ENCODE measurements at places on chromosomes 11 and 22.

GRCh38 chr22:22156716-22157347, 87.8 kb upstream of the VPREB1 start:
- peak; percentile 64 for DNase-seq

DNA sequence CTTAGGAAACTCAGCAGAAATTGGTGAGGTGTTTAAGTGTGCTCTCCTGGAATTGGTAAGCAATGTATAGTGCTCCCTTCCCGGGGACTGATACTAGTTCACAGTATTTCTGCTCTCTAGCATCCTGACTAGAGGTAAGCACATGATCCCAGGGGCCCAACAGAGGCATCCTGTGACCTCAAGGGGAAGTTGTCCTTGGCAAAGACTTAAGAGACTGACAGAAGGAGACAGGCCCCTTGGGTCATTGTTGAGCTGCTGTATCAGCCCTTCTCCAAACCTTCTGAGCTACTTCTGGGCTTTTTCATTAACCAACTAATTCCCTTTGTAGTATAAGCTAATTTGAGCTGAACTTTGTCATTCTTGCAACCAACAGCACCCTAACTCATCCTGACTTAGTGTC, 4.3 kb upstream of the TBC1D22A start:
- no peak for DNase-seq

DNA sequence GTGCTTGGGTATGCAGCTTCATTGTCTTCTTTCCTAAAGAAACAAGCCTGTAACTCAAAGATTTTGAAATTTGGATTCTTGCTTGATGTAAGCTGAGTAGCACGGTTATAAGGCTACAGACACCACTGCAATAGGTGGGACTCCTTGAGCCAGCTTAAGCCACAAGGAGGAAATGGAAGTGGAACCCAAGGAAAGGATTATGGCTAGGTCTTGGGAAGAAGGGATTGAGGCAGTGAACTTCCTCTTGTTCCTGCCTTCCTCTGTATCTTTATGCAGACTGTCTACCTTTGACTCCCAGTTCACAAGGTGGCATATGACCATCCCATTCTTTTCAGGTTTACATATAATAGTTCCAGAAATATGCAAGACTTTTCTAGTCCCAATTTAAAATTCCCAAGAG, 72.3 kb downstream of the BDNF start:
- no peak for DNase-seq

DNA sequence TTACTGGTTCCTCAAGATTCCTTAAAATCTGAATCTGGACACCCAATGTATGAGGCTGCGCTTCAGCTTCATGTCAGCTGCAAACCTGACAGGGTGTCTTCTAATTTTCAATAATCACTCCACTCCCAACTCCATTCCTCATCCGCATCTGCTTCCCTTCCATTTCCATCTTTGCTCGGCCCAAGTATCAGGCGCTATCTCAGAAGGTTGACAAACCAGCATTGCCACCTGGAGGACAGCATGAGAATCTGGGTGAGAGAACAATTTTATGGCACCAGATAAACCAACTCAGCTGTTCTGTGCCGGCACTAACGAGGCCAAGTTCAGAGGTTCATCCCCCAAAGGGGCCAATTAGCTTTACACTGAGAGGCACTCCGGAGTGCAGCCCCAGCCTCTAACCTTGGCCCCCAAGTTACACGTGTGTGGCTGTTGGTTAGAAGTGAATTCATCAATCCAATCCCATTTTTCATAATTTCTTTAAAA, 79.1 kb upstream of the LMO2 start:
- DNase-seq = peak; percentile 47

DNA sequence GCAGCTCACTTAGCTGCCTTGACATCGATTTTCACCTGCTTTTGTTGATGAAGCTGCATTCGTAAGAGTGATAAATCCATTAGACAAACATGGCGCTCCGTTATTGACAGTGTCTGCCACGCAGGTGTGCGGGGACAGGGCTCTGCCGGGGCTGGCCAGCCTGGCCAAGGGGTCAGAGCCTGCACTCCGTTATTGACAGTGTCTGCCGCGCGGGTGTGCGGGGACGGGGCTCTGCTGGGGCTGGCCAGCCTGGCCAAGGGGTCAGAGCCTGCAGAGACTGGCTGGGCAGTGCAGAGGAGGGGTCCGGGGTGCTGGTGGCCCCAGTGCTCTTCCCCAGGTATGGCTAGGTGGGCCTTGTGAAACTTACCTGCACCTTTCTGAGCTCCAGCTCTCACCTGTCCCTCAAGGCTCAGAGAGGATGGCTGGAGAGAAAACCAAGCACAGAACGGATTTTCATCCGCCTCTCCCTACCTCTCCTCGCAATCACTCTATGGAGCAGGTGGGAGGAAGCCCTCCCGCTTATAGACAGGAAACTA, 101.6 kb upstream of the B3GAT1 start:
- no peak for DNase-seq

DNA sequence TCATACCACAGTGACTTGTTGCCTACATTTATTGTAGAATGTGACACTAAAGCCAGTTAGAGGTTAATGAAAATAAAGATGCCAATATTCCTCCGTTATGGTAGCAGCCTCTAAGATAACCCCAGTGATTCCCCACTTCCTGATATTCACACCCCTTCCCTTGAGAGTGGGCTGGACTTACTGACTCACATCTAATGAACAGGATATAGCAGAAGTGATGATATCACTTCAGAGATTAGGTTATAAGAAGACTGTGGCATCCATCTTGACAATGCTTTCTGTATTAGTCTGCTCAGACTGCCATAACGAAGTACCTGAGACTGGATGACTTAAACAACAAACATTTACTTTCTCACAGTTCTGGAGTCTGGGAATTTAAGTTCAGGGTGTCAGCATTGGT, 149.6 kb upstream of the MTNR1B start:
- DNase-seq = no peak

DNA sequence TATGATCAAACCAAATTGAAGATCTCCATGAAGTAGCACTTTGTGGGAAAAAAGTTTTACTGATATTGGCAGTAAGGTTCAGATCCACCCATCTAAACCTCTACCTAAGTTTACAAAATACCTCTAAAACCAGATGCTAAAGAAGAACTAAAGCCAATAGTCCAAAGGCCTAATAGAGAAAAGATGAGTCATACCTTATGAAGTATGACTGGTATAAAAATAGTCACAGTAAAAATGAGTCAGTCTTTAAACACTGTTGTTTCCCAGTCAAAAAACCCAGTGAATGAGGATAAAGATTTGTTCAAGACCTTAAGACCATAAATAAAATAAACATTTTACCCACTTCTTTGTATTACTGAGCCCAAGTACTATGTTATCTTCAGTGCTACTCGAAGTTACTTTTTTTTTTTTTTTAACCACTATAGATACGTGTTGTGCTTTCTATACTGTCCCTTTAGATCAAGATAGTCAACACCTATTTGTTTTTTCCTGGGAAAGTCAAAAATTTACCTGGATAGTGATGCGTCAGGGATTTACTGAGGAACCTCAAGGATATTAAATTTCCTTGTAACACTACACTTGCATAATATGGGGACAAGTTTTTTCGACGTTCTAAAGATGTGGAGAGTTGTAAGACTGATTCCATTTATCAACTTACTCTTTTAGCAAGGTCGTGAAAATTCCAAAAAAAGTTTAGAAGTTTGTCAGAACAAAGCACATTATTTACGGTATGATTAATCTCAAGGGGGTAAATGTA, 87.3 kb downstream of the CCDC73 start:
- DNase-seq = no peak

- no peak for DNase-seq
Observed at GRCh38 chr11:64223001-64223651, 2.9 kb downstream of the TRPT1 start.

- DNase-seq = no peak
Observed at GRCh38 chr11:528815-529727, 6.3 kb downstream of the HRAS start.

DNA sequence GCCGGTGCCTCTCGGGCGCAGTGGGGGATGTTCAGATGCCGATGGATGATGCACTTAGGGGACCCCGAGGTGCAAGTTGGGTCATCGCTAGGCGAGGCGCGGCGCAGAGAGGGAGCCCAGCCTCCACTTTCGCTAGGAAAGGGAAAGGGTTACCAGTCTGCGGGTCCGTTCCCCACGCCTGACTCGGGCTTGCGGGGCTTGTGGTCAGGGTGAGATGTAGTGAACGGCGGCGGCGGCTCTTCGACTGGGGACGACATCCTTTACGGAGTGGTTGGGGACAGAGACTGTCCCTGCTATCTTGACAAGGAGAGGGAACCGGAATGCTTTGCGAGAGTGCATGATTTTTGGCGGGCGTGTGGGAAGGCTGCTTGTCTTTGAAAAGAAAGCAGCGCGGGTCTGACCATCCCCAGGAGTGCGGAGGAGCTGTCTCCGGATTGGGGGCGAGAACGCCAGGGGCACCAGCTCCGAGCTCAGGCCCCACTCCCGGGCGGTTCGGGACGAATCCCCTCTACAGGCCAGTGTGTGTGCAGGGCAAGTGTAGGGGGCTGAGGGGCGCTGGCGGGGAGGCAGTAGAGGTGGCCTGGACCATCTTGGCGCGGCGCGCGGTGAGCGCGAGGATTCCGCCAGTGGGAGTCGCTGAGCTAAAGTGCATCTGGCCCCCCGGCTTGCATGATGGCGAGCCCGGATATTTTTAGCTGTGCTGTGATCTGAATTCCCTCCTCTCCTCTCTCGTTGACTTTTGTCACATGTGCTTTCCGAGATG, 1.1 kb downstream of the FAT3 start:
- no peak for DNase-seq

- DNase-seq = no peak
Observed at GRCh38 chr11:94281324-94281723, 23.1 kb upstream of the IZUMO1R start.

- peak; percentile 77 for DNase-seq
Observed at GRCh38 chr11:14358729-14359439, at the start of gene RRAS2. RRAS2 (minus strand) TSS chr11:14359183; CDS start chr11:14358870, 313 bp downstream.

GRCh38 chr22:35582861-35583670, 34.1 kb downstream of the MB start:
- DNase-seq = peak; percentile 96

DNA sequence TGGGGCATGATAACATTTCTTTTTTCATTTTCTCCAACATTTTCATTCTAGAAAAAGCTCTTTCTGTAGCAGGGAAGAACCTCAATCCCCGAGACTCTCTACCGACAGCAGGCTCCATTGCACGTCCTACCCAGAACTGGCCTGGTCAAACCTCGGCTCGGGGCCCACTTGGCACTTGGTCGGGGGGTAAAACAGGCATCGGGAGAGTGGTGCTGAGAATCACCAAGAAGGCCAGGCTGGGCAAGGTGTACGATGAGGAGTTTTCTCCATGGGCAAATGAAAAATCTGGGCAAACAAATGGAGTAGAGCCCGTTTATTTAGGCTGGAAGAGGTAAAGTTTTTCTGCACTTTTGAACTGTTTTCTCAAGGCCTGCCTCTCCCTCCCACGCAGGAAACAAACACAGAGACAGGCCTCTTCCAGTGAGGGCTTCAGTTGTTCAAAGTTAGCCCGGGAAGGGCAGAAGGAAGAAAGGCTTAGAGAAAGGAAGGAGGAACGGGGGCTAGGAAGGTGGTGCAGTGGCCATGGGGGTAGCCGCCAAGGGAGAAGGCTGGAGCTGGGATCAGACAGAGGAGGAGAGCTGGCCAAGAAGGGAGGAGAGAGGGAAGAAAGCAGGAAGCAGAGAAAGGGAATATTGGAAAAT, 87.6 kb downstream of the ETS1 start:
- no peak for DNase-seq

Data from HuH-7 (cell line).